ENCODE measurements at places on chromosomes 6 and 20. TPM values are rescaled to one million over a fixed set of nuclear protein-coding genes. Genes with fewer than 3 reads are reported as not detected.

Gene VGLL2
- total RNA-seq, result not detected

- DNase-seq, result no peak
Measured at GRCh38 chr20:42775866-42776265, 413.8 kb downstream of the PTPRT start.

DNA sequence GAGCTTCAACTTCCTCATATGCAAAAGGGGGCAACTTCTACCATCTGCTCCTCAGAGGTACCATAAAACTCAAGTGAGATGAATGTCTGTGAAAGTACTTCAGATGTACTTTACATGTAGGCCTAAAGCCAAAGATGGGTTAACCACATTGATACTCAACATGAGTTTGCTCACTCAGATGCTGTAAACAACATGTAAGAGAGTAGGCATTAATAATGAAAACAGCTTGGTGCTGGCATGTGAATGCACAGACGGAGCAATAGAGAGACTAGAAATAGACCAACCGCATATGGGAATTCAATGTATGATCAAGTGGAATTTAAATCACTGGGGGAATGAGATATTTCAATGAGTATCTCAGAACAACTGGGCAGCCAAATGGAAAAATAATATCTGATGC is 143.8 kb upstream of the CDYL start:
- no peak for DNase-seq

DNA sequence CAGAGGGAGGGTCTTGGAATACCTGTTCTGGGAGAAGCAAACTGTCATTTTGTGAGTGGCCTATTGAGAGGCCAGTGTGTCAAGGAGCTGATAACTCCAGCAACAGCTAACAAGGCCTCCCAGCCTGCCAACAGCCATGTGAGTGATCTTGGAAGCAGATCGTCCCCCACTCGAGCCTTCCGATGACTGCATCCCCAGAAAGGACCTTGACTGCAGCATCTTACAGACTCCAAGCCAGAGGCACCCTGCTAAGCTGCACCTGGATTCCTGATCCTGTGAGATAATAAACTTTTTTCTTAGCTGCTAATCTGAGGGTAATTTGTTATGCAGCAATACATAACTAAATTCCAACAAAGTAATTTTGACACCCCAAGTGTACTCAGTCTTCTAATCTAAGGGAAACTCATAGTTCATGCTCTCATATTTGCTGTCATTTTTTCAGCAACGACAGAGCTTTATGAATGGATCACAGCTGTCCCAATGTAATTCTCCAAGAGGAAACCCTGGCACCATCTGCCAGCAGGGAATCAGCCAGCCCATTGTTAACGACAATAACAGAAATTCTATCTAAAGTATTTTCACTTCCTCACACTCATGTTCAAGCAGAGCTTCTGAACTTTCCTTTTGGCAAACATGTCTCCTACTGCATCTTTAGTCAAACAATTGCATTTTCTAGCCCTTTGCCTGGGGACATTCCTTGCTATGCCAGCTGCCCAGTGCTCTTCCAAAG is 470.2 kb upstream of the BTBD3 start:
- DNase-seq, result no peak

DNA sequence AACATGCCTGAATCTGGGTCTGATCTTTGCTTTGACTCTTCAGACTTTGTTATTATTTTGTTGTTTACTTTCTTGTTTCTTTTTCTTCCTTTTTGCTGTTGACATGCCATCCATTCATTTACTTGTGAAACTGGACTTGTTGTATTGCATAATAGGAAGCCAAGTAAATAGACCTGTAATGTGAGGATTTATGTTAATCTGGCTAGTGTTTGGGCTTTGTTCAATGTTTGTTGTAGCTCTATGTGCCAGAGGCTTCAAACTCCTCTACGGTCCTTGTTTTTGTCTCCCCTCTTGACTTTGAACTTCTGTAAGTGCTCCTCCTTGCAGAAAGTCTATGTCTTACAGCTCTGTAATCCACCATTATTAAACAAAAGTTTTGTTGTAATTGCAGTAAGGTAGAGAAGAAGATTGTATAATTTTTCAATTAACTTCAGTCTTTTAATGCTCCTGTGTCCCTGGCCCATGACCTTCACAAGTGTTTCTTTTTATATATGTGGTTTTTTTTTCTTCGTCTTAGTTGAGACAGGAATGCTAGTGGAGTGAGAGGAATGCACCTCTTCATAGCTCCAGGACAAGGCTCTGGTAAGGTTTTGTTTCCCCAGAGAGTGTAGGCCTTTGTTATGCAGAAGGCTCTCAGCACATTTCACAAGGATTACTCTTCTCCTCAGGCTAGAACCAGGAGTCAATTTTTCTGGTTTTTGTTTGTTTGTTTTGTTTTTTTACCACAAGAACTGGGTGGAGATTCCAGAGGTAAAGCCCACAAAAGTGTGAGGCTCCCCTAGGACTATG is 1061.8 kb upstream of the CITED2 start:
- DNase-seq, result no peak

Measured in activated T-helper 1 cell treated with anti-CD3 and anti-CD28 coated beads, Interleukin-12 subunit alpha, Interleukin-12 subunit beta, Interleukin-2, Interleukin-4 antibody, amounts not matched to agents 30 ng/mL and 10 ng/mL and 1 ng/mL, durations not matched to agents 14 hours and 24 hours and 36 hours (primary cell).